Spleen (tissue), 13 donors: ENCODE measurements at places on chromosomes 7 and 10. TPM values are rescaled to one million over a fixed set of nuclear protein-coding genes. Genes with fewer than 3 reads are reported as not detected.

DNA sequence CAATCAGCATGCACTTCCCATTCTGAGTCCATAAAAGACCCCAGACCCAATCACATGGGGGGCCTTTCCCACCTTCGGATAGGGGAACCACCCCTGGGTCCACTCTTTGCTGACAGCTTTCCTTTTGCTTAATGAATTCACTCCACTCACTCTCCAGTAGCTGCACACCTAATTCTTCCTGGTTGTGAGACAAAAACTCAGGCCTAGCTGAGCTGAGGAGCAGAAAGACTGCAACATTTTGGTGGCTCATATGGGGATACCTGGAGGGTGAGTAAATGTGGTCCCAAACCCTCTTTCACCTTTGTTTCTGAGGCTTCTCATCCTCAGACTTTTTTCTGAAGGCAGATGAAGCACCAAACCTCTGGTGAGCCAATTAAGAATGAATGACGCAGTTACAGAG is 138.1 kb downstream of the WDR11 start:
- DNase-seq = no peak

DNA sequence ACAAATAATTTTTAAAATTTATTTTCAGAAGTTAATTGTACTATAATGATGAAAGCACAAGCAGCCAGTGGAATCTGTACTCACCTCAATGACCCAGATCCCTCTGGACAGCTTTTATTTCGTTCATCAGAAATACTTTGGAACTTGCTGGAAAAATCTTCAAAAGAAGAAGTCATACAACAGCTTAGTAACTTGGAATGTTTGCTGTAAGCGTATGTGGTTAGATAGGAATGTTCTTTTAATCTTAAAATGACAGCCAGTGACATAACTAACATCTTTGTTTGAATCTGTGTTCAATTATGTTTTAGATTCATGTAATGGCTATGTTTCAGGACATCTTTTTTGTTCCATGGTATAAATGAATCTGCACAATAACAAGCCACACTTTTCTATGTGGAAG is 26.8 kb downstream of the CFAP69 start:
- DNase-seq = no peak

DNA sequence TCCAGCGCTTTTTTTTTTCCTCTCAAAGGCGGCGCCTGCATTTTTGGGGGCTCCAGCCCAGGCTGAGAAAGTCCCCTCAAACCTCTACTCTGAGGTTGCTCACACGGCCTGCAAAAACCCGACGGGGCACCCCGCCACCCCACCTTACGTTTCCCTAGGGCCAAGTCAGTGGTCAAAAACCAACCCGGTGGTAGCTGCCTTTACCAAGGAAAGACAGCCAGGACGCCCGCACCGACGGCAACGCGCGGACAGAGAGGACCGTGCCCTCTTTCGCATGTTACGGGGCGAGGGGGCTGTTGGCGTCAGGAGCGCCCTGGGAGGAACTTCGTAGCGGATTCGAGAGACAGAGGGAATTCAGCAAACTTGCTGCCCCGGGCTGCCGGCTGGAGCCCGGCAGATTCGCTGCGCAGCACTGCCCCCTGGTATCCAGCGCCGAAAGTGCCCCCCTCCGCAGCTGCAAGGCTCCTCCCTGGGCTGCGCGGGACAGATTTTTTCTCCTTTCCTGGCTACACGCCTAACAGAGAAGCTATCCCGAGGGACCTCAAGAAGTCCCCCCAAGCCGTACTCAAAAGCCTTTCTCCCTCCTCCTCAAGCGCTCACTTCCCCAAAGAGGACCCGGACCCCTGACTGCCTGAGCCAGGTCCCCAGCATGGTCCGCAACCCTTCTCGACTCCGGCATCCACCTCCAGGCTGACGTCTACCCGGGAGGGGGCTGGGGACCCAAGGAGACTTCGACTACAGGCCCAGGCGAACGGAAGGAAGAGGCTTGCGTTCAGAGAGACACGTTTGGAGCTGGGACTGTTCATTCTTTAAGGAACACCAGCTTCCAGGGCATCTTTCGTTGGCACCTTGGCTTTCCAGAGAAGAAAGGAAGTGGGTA is 27.7 kb upstream of the VAX1 start:
- DNase-seq = no peak

- no peak for DNase-seq
Measured at GRCh38 chr10:94143261-94143660, 149.5 kb downstream of the PLCE1 start.

DNA sequence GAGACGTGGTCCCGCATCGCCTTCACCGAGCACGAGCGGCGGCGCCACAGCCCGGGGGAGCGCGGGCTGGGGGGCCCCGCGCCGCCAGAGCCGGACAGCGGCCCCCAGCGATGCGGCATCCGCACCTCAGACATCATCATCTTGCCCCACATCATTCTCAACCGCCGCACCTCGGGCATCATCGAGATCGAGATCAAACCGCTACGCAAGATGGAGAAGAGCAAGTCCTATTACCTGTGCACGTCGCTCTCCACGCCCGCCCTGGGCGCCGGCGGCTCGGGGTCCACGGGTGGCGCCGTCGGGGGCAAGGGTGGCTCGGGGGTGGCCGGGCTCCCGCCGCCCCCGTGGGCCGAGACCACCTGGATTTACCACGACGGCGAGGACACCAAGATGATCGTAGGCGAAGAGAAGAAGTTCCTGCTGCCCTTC is 737 bp downstream of the CNNM2 start:
- DNase-seq = peak; percentile 87

DNA sequence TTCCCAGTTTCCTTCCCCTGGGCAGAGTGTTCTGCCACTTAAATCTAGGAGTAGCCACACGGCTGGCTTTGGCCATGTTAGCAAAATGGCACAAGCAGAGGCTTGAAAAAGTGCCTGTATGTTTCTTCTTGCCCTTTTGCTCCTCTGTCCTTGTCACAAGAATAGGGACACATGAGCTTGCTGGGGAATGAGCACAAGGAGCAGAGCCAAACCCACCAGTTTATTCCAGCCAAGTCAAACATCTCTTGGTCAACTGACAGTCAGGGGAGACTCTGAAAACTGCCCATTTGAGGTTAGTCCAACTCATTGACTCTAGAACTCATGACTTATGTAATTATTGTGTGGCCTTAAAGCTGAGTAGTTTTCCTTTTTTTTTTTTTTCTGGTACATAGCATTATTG is 739.7 kb upstream of the FZD8 start:
- DNase-seq = no peak

- no peak for DNase-seq
Measured at GRCh38 chr10:131074682-131075081, 236.8 kb downstream of the TCERG1L start.

- DNase-seq = no peak
Measured at GRCh38 chr10:27457261-27457945, 46.7 kb upstream of the RAB18 start.

DNA sequence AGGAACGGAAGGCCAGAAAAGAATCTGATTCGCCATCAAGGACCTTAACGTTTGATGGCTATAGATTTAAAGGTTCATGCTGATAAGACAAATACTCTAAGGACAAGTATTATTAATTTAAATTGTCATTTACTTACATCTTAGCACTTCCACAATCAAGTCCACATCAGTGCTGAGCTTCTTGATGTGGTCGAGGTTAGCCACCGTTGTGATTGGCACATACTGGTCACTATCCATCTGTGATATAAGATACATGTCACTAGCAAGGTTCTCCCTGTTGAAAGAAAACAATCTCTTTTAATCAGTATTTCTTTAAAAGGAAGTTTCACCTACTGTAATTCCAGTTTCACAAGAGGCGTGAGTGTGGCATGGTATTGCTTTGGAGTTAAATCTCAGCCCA is 88.7 kb downstream of the LARP4B start:
- DNase-seq = no peak

- DNase-seq = no peak
Measured at GRCh38 chr7:31175672-31176071, 123.6 kb downstream of the ADCYAP1R1 start.

- DNase-seq = no peak
Measured at GRCh38 chr7:37825038-37825437, 23.4 kb upstream of the NME8 start.

- no peak for DNase-seq
Measured at GRCh38 chr7:78073609-78074382, 275.2 kb downstream of the PHTF2 start.

DNA sequence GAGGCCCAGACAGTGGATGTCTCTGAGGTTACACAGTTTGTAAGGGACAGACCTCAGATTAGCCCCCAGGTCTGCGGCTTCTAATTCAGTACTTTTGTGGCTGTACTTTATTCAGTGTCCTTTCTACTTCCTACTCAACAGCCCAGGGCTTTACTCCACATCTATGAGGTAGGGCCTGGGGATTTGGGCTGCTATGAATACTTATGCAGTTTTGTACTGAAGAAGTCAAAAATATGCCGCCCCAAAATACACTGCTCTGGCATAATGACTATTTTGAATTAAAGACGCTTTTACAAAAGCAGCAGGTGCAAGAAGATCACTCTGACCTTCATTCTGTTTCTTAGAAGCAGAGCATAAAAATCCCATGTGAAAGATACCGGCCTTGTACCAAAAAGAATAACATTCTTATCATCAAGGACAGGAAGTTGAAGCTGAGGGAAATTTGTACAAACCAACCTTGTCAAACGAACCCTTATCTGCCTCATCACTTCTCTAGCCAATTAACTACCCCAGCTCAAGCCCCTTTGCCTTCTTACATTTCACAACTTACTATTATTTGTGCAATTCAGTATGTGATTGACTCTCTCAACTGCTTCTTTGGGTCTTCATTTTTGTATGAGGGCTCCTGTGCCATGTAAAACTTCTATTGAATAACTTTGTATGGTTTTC is 26.1 kb upstream of the TRUB1 start:
- no peak for DNase-seq

GRCh38 chr7:143484119-143484518 is 6.4 kb downstream of the TAS2R41 start:
- DNase-seq = no peak

DNA sequence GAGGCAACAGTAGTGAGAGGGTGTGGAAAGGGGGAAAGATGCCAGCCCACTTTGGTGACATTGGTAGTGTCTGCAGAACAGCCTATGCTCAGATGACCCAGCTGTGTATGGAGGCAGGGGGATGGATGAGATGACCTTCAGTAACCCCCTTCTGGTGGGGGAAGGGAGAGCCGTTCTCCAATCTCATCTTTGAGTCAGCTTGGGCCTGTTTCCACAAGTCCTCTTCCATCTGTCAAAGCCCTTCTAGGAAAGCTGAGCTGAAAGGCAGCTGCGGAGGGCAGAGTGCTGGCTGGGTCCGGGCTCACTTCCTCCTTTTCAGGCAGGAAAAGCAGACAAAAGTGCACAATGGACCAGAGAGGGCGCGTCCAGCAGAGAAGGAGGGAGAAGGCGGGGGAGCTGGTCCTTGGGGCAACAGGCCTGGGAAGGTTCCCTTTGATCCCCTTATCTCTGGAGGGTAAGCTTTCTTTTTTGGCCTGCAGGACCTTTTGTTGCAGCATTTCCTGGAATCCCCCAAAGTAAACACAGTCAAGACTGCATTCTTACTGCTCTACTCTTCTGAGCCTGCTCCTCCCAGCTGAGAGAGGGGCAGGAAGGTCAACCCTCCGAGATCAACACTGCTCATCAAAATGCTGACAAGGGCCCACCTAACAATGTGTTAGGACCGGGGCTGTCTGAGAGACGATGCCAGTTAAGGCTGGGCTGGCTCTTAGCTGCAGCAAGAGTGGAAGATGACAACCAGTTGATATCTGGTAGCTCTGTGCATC is 1.2 kb upstream of the LRMDA start:
- peak; percentile 86 for DNase-seq

DNA sequence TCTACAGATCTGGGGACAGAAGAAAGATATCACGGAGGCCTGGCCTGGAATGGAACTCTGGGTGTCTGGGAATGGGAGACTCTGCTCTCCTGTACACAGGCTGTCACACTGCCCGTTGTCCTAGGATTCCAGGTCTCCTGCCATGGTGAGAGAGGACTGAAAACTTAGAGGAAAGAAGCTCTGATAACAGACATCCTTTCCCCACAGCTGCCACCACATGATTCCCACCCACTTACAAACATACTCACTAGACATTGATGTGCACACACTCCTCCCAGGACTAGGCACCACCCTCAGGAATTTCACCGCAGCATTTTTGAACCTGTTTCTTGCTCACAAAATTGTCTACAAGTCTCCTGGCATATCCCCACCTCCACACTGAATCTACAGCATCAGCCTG is 5.7 kb downstream of the ZNF92 start:
- no peak for DNase-seq

GRCh38 chr7:95547361-95548348 is 48.7 kb downstream of the PDK4 start:
- no peak for DNase-seq

DNA sequence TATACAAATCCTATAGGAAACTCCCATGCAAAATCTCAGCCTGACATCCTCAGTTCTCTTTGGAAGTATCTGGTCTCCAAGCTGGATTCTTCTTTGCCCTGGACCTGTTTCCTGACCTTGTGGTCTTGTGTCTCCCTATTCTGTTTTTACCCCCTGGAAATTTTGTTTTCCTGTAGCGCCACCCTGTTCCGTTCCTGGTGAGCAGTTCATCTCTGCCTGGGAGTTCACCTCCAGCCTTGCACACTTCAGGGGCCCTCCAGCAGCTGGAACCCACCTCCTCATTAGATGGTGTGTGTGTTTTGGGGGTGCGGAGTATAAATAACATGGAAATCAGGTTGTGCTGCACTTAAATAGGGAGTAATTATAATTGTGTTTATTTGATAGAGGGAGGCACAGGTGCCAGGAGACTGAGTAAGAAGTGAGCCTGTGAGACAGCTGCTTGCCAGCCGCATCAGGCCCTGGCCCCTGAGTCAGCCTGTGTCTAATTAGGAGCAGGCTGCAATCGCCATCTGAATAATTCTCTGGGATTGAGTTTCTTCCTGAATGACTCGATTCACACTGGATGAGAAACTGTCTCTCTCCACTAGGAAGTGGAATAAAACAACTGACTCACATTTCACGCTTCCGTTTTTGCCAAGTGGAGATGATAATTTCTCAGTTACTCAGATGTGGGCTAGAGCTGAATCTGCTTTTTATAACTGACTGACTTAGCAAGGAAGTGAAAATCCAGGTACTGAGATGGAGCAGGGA is 69.4 kb upstream of the HECTD2 start:
- DNase-seq = no peak

Gene STEAP1B
- polyA plus RNA-seq = 5.9 TPM

Gene TFR2
- polyA plus RNA-seq = 1.7 TPM

Gene RAB19
- not detected for polyA plus RNA-seq

Gene LSM5
- 95.1 TPM for polyA plus RNA-seq

Gene EPHA1
- 0.80 TPM for polyA plus RNA-seq

Gene ATP5MK
- polyA plus RNA-seq = 528 TPM

Gene EPC1
- polyA plus RNA-seq = 21.4 TPM

Gene CUL2
- 12.9 TPM for polyA plus RNA-seq

Gene CPVL
- polyA plus RNA-seq = 18.7 TPM

Gene SKIDA1
- 0.30 TPM for polyA plus RNA-seq

Gene GNGT1
- not detected for polyA plus RNA-seq

Gene ZNF467
- polyA plus RNA-seq = 6.0 TPM

Gene KCNMA1
- polyA plus RNA-seq = 9.3 TPM
